NCI-H187 (cell line): ENCODE measurements at places on chromosomes 5 and 9.

GRCh38 chr5:132313961-132314432 lies 19.8 kb downstream of the SLC22A4 start:
- DNase-seq = no peak

GRCh38 chr5:107624235-107624634 lies 46.5 kb downstream of the EFNA5 start:
- no peak for DNase-seq

- no peak for DNase-seq
Measured at GRCh38 chr5:92748072-92748676, 832.8 kb downstream of the NR2F1-AS1 start.

GRCh38 chr9:128231638-128232527 lies 28.7 kb downstream of the DNM1 start:
- DNase-seq = no peak

DNA sequence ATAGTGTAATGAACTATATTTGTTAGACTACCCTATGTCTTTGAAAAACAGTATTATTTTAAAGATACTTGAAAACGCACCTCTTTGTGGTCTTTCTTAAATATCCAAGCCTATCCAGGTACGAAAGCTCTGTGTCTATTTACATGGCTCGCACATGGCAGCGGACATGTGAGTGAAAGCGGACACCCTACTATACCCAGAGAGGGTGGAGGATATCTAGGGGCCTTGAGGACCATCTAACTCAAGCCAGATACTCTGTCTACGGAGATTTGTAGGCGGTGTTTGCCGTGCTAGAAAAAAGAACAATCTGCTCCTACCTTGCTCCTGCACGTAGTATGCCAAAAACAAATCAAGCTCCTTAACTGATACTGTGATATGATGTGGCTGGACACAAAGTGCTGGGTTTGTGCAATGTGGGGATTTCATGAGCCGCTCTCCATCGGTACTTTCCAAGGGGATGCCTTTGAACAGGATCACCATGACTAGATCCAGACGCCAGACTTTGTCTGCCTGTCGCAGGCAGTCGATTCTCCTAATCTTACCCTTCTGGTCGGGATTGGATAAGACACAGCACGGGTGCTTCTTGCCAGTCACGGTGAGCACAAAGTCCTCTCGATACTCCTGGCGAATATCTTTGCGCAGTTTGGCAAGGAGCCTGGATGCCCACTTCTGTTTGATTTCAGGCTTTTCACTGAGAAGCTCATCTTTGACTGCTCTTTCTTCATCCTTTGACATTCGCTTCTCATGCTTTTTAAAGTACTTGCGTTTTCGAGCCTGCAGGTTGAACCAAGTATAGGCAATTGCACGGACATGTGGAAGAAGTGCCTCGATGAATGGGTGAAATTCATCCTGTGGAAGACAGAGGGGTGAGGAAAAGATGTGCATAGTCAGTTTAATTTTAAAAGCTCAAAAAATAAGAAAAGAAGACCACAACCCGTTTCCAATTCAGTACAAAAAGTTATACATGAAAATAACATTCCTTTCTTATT lies 7.0 kb downstream of the NFIB start:
- no peak for DNase-seq
